ENCODE measurements at places on chromosomes 16 and 17.
A peak's percentile ranks its signal among the peaks of the same experiment; 100 is the strongest.

- no peak for DNase-seq
Measured at GRCh38 chr17:30590081-30590733, 113.0 kb downstream of the GOSR1 start.

DNA sequence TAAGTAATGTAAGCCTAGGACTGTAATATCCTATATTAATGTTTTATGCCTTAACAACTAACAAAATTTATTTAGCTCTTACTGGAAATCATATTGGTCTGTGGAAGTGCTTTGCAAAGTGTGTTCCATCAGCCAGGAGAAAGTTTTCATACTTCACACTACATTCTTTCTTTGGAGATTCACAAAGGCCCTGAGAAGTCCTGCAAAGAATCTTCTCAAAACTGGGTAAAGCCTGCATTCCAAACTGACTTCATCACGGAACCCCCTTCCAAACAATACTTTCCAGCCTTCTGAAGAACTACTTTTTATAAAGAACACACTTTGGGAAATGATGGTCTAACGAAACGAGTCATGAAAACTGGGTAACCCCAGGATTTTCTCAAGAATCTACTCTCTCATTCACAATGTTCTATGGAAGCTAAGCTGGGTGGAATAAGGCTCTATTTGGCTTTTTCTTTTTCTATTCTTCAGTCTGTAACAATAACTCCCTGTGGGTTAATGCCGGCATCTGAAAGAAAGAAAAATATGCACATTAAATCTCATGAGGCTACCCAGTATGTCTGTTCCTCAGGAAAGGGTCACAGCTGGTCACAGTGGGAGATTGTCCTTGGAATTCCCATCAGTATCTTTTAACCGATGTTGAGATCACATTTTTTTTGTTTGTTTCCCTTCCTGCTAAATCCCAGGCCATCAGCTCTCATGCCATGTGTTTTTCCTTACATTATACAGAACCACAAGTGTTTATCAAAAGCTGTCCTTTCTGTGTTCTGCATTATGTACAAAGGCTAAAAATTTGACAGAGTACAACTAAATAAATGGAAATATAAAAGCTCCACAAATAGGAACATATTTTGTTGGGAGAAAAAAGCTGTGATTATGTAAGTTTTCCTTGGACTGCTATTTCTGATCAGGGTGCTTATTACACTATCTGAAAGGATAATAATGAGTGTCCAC lies 12.8 kb upstream of the AKAP1 start:
- no peak for DNase-seq

DNA sequence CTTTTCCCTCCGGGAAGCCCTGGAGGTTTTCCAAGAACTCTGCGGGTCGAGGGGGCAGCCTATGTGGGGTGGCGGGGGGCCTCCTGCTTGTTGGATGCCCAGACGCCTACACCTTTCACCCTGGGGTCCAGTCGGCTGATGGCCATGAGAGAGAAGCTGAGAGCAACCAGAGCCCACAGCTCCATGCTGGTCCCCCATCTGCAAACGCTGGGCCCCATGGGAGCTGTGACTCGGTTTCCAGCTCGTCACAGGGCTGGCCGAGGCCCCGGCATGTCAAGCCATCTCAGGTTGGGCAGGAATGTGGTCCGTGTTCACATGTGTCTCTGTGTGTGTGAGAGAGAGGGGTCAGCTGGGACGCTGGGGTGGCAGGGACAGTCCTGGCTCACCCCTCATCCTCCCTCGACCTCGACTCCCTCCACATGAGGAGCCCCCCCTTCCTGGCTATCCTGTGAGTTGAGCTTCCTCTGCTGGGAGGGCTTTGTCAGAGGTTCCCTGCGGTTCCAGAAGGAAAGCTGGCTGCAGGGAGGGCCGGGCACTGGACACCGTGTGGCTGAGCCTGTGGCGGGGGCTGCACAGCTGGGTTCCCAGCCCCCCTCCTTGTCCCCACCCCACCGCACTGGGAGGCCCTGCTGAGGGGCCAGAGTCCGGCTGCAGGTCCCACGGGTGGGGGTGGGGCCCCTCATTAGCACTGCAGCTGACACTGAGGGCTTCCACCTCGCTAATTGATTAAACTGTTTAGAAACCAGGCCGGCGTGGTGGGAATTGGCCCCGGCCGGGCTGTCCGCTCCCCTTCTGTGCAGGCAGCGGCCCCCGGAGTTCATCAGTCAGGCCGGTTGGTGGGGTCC lies 19.1 kb downstream of the METRNL start:
- DNase-seq: peak; percentile 47

DNA sequence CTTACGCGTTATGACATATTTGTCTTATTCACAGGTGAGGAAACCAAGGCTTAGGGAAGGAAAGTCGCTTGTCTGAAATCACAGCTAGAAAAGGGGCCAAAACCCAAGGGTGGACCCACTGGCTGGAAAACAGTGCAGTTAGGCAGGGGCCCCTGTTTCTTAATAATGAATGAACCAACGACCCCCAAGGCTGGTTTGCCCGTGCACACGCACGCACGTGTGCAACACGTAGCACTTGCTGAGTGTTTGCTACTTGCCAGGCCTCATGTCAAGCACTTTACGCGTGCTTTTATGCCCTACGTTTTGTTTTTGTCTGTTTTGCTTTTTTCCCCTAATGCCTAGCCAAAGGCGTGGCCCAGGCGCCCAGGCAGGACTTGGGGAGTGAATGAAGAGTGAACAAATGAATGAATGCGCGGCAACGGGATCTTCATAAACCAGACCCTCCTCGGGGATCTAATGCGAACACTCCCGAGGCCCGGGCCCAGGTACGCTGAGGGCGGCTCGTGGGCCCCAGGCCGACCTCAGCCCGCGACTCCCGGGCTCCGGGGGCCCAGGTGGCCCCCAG lies 571 bp upstream of the USP10 start:
- no peak for DNase-seq

- no peak for DNase-seq
Measured at GRCh38 chr16:10617662-10618420, 37.4 kb upstream of the EMP2 start.

- DNase-seq: no peak
Measured at GRCh38 chr16:81923296-81923695, 88.0 kb downstream of the SDR42E1 start.

- no peak for DNase-seq
Measured at GRCh38 chr17:44884941-44885340, 14.3 kb downstream of the EFTUD2 start.

- no peak for DNase-seq
Measured at GRCh38 chr16:17327664-17328335, 143.0 kb downstream of the XYLT1 start.

DNA sequence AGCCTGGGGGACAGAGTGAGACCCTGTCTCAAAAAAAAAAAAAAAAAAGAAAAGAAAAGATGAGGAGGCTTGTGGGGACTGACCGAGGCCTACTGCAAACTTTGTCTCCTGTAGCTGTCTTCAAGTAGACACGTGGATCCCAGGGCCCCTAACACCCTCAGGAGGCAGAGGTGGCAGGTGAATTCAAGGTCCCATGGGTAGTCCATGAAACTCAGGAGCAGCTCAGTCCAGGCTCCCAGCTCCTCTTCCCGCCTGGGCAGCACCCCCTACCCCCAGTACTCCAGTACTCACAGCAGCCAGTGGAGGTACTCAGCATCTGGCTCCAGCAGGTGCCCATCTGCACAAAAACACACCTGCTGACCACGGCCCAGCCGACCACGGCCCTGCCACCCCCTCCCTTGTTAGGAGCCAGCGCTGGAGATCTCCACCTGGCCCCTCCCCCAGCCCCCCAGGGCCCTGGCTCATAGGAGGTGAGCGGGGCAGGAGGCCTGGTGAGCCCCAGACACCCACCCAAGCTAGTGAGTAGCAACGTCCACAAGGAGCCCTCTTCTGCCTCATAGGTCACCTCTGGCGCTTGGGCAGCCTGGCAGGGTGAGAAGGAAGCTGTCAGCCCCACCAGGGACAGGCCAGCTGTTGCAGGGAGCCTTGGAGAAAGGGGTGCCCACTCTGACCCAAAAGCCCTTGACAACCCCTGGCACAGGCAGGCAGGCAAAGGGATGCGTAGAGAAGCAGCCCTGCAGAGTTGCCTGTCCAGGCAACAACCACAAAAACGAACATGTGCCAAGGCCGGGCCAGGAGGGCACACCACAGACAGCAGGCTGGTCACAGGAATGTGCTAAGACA lies 3.8 kb downstream of the MRPL38 start:
- DNase-seq: no peak

GRCh38 chr17:64281962-64282752 lies 19.1 kb upstream of the TEX2 start:
- DNase-seq: peak; percentile 73

DNA sequence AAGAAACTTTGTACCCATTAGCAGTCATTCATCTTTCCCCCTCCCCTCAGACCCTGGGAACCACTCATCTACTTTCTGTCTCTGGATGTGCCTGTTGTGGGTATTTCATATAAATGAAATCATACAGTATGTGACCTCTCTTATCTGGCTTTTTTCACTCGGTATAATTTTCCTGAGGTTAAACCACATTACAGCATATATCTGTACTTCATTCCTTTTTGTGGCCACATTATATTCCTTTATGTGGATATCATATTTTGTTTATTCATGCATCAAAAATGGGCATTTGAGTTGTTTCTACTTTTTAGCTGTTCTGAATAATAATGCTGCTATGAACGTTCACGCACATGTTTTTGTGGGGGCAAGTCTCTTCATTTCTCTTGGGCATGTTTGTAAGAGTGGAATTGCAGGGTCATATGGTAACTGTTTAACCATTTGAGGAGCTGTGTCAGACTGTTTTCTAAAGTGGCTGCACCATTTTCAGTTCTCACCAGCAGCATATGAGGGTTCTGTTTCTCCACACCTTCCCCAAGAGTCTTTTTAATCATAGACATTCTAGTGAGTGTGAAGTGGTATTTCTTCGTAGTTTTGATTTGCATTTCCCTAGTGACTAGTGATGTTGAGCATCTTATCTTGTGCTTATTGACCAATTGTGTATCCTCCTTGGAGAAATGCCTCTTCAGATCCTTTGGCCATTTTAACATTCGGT lies 3.8 kb downstream of the SNX29 start:
- no peak for DNase-seq

DNA sequence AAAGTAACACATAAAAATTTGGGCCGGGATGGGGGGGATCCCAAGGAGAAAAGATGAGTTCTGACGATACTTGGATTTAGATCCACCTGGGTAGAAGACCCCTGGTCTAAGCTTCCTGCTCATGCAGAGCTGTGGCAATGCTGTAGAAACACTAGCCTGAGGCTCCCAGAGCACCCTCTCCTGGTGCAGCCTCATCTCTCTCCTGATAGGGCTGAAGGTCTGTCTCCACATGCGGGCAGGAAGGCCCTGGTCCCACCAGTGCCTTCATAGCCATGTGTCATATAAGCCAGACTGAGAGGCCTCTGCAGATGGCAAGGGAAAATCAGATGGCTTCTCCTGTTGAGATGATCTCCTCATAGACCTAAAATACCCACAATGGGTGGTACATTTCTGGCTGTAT lies 518.0 kb upstream of the ZFHX3 start:
- no peak for DNase-seq

GRCh38 chr17:2058586-2059546 lies 4.0 kb downstream of the HIC1 start:
- no peak for DNase-seq

DNA sequence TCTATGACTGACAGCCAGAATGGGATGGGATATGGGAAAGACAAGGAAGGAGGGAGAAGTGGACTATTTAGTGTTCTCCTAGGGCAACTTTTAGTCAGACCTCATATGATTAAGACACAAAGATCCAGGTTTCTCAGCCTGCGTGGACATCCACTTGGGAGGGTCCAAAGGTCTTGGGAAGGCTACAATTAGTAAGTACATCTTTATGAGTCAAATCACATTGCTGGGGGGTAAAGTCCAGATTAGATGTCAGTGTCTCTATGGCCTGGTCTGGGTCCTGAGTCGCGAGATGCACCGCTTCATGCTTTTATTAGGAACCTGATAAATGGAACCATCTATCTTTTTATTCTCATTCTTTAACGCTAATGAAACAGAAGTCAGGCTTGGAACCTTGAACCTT lies 378.4 kb upstream of the ASIC2 start:
- DNase-seq: no peak

DNA sequence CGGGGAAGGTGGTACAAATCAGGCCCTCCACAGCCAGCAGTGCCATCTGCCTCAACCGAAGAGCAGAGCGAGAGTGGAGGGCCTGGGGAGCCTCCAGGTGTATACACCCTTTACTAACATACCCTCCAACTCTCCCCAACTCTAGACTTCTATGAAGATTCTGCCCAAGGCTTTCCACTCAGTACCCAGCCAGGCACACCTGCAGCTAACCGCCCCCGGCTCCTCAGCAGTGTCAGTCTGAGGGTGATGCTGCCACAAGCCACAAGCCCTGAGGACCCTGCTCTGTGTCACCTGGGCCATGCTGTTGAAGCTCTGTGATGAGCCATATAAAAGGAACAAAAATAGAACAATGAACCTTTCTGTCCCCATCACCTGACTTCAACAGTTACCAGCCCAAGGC lies 3.8 kb downstream of the CENPV start:
- DNase-seq: no peak

DNA sequence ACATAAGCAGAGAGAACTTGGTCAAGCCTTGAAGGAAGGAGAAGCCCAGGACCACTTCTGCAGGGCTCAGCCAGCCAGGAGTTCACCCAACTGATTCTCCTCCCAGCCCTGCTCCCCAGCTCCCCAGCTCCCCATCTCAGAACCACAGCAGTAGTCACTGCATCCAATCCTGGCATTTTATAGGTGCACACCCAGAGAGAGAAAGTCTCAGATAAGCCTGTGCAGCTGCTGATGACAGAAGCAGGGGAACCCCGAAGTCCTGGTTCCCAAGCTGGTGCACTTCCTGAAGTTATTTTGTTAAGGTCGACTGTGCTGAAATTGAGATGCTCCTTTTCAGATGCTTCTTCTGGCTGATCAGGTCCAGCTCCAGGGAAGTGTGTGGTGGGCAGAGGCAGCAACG lies 6.6 kb downstream of the RNF112 start:
- no peak for DNase-seq

GRCh38 chr17:1122533-1123392 lies 57.0 kb downstream of the ABR start:
- DNase-seq: peak; percentile 87

DNA sequence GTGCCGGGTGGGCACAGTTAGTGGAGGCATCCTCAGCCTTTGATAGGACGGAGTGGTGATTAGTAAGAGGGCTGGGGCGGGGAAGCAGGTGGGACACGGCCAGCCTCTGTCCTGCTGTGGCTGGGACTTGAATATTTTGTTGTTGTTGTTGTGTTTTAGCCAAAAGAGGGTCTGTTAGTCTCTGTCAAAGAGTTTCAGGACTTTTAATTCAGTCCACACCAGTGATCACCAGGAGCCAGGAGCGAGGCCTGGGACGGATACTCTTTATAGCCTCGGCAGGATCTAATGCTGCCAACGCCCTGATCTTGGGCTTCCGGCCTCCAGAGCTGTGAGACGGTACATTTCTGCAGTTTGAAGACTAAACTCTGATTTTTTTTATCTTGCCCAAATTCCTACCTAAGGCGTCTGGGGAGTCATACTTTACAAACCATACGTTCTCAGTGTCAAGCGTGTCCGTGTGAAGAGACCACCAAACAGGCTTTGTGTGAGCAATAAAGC lies 2.9 kb upstream of the RNF213 start:
- no peak for DNase-seq

- DNase-seq: peak; percentile 75
Measured at GRCh38 chr17:32483451-32484019, 3.3 kb upstream of the CDK5R1 start.

- no peak for DNase-seq
Measured at GRCh38 chr16:3645504-3646347, 8.8 kb upstream of the DNASE1 start.

- no peak for DNase-seq
Measured at GRCh38 chr16:84890427-84890826, 70.6 kb downstream of the CRISPLD2 start.

- DNase-seq: no peak
Measured at GRCh38 chr16:74954763-74955162, 30.2 kb downstream of the WDR59 start.

- no peak for DNase-seq
Measured at GRCh38 chr17:80279895-80280294, 19.2 kb downstream of the RNF213 start.

All from WERI-Rb-1 (cell line).